ENCODE measurements at places on chromosomes 3 and 15. TPM values are rescaled to one million over a fixed set of nuclear protein-coding genes. Genes with fewer than 3 reads are reported as not detected.
A peak's percentile ranks its signal among the peaks of the same experiment; 100 is the strongest.

Gene FOXB1
- total RNA-seq, result not detected

- DNase-seq, result peak; percentile 20
Observed at GRCh38 chr3:2921903-2922302, 188.3 kb downstream of the IL5RA start.

Gene CD200R1
- not detected for total RNA-seq

Gene ADAMTS9
- total RNA-seq, result 1.8 TPM

Gene DUOX2
- total RNA-seq, result under 0.01 TPM

Gene LNP1
- 5.2 TPM for total RNA-seq
